IPS DF 6.9 (cell line): ENCODE measurements at places on chromosomes 2 and 18.

DNA sequence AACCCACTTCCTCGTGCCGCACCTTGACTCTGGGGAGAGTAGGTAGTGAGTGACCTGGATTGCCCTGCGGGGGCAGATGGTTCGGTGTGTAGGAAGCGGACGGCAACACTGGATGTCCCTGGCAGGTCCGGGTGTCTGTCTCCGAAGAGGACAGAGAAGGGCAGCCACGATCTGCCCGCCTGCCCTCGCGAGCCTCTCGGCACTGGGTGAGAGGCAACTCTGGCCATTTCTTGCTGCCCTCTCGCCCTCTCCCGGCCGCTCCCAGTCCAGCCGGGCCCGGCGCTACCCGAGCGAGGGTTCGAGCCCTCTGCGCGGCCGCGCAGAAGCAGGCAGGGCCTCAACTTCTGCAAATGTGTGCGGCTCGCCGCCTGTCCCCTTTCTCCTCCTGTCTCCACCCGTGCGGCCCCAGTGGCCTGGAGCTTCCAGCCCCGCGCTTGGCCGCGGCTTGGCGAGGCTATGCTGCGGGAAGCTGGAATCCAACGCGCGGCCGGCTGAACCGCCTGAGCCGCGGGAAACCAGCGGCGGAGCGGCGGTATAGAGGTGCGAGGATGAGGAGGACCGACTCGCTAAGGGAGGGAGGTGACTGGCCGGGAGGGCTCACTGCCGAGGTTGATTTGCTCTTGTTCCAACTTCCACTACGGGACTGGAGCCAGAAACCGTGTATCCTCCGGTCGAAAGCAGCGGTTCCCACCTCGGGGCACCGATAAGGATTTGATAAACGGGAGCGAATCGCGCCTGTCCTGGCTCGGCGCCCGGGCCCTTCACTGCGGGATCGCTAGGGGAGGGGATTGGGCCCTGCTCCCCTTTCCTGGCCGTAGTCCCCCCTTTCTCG, 1.5 kb downstream of the EPAS1 start:
- DNase-seq: no peak

- DNase-seq: no peak
Measured at GRCh38 chr2:36556842-36557241, 41.1 kb downstream of the FEZ2 start.

DNA sequence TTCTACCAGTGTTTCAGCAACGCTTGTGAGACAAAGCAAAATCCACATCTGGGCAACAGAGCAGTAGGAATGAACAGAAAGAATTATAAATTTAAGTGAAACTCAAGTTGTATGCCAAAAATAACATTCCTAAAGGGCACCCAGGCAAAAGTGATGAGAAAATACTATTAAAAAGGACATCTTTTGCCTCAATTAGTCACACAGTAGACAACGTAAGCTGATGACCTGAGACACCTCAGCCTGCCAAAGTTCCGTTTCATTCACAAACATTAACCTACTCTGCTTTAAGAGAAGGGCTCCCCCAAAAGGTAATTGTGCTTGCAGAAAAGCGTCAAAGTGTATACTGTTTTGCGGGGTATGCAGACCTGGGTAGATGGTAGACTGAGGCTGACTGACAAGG, 7.2 kb downstream of the HDLBP start:
- no peak for DNase-seq

- DNase-seq: no peak
Measured at GRCh38 chr2:152339556-152340286, 4.7 kb downstream of the FMNL2 start.

DNA sequence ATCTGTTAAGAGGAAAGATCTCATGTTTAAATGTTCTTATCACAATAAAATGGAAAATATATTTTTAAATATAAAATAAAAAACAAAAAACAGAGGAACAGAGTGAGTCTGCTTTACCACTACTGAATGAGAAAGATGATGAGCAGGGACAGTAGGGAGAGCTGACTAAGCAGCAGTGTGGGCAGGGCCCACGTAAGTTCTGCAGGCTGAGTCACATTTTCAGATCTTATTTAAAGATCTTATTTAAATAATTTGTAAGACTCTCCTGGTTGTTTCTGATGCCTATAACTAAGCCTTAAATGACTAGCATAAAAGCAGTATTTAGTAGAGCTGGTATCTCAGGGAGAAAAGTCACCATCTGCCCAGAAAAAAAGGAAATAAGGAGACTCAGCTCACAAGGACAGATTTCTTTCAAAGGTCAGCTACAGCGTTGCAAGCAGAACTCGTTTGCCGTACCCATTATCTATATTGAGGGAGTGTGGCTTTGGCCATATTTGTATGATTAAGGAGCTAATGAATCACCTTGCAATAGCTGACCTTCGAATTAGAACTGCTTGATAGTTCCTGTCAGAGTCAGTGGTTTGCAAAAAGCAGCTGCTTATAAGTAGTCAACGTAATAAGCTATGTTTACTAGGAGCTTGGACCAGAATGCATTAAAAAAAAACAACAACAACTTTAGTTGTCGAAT, 322.1 kb upstream of the CHAC2 start:
- DNase-seq: no peak
